Mesothelial cell of epicardium (in vitro differentiated cells): ENCODE measurements at places on chromosomes 1 and 21.

DNA sequence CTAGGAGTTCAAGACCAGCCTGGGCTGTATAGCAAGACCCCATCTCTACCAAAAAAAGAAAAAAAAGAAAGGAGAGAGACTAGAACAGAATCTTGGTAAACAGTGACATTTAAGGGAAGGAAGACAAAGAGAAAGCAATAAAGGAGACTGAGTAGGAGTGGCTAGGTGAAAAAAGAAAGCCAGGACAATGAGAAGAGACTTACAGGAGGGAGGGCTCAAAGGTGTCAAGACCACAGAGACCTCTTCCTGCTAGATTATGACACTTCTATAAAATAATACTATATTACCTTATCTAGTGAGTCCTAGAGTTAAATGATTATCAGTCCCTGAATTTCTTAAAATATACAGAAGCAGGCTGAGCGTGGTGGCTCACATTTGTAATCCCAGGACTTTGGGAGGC lies 10.1 kb upstream of the EPRS1 start:
- DNase-seq: no peak
- H3K4me3 ChIP-seq: no peak overlapping the region
- H3K36me3 ChIP-seq: peaks cover 23% of the 10 kb centered on the region
- no peaks in the 10 kb centered on the region for H3K27me3 ChIP-seq
- no peak overlapping the region for H3K27ac ChIP-seq

- DNase-seq: no peak
- peaks cover 74% of the 10 kb centered on the region for H3K4me1 ChIP-seq
- H3K27me3 ChIP-seq: no peaks in the 10 kb centered on the region
- no peaks in the 10 kb centered on the region for H3K36me3 ChIP-seq
- H3K4me3 ChIP-seq: no peak overlapping the region
Observed at GRCh38 chr1:27521336-27521831, 31.4 kb upstream of the WASF2 start.

- no peaks in the 10 kb centered on the region for H3K27me3 ChIP-seq
- no peak overlapping the region for H3K27ac ChIP-seq
- H3K36me3 ChIP-seq: no peaks in the 10 kb centered on the region
- DNase-seq: no peak
- no peak overlapping the region for H3K4me3 ChIP-seq
Observed at GRCh38 chr1:241582921-241583321, 50.7 kb downstream of the KMO start.

DNA sequence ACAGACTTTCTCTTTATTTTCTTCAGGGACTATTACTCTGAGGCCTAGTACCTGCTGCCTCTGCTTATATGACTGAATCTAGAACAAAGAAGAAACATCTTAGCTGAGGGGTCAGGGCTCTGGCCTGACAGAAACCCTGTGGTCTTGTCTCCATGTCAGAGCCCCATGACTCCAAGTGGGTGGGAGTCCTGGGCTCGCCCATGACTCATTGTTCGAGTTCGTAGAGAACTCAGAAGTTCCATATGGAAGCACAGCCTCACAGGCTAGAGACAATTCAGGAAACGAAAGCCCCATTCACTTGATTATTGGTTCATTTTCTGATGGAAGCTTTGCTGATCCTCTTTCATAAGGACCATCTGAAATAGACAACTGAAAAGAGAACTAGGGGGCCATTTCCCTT lies 73.2 kb downstream of the CD58 start:
- DNase-seq: no peak
- peaks cover 25% of the 10 kb centered on the region for H3K4me1 ChIP-seq
- no peaks in the 10 kb centered on the region for H3K36me3 ChIP-seq
- H3K27ac ChIP-seq: no peak overlapping the region
- no peak overlapping the region for H3K4me3 ChIP-seq
- no peaks in the 10 kb centered on the region for H3K27me3 ChIP-seq

- no peak for DNase-seq
- H3K36me3 ChIP-seq: no peaks in the 10 kb centered on the region
- H3K27me3 ChIP-seq: no peaks in the 10 kb centered on the region
- no peak overlapping the region for H3K27ac ChIP-seq
Observed at GRCh38 chr1:241895013-241895412, 47.0 kb downstream of the EXO1 start.

GRCh38 chr1:242828199-242828598 lies 303.7 kb upstream of the PLD5 start:
- no peaks in the 10 kb centered on the region for H3K36me3 ChIP-seq
- H3K4me3 ChIP-seq: no peak overlapping the region
- no peak for DNase-seq
- no peak overlapping the region for H3K27ac ChIP-seq

- H3K36me3 ChIP-seq: peaks cover 5% of the 10 kb centered on the region
- DNase-seq: no peak
- peaks cover 24% of the 10 kb centered on the region for H3K4me1 ChIP-seq
- peak overlapping the region; percentile 82 for H3K27ac ChIP-seq
- no peaks in the 10 kb centered on the region for H3K27me3 ChIP-seq
- H3K4me3 ChIP-seq: no peak overlapping the region
Observed at GRCh38 chr1:94729267-94729666, 90.9 kb upstream of the SLC44A3 start.

DNA sequence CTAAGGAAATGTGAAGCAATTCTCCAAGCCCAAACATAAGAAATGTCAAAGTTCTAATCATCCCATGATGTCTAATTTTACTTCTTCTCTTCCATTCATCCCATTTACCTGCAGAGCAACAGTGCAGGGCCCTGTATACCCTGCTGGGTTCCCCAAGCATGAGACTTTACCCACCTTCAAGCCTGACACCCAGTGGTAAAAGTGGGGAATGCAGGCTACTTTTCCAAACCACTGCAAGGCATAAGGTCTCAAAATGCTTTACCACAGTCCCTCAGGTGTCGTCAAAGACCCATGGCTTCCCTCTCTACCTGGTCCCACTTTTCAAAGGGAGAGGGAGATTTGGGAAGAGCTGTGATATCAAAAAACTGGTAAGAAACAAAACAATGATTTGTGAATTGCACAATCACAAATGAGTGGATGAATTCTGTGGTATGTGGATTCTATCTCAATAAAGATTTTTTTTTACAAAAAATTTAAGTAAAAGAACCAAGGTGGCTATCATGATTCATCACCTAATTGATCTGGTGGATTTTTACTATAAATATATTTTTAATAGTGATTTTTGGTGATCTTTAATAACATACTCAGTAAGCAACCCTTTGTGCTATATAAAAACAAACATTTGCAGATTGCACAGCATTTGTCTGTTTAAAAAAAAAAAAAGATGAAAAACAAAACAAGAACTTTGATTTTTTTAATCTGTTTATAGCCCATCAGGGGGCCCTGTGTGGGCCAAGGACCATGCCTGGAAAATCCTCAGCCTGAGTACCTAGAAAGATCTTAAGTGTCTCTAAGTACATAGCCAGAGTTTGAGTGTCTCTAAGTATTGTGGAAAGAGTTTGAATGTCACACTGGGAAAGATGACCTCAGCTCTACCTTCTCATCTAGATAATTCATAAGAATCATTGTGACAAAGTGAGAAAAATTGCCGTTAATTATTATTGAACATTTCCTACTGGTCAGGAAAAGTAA lies 73.1 kb upstream of the GJB5 start:
- no peak for DNase-seq
- H3K4me3 ChIP-seq: no peak overlapping the region
- H3K36me3 ChIP-seq: no peaks in the 10 kb centered on the region
- peaks cover 15% of the 10 kb centered on the region for H3K27me3 ChIP-seq

DNA sequence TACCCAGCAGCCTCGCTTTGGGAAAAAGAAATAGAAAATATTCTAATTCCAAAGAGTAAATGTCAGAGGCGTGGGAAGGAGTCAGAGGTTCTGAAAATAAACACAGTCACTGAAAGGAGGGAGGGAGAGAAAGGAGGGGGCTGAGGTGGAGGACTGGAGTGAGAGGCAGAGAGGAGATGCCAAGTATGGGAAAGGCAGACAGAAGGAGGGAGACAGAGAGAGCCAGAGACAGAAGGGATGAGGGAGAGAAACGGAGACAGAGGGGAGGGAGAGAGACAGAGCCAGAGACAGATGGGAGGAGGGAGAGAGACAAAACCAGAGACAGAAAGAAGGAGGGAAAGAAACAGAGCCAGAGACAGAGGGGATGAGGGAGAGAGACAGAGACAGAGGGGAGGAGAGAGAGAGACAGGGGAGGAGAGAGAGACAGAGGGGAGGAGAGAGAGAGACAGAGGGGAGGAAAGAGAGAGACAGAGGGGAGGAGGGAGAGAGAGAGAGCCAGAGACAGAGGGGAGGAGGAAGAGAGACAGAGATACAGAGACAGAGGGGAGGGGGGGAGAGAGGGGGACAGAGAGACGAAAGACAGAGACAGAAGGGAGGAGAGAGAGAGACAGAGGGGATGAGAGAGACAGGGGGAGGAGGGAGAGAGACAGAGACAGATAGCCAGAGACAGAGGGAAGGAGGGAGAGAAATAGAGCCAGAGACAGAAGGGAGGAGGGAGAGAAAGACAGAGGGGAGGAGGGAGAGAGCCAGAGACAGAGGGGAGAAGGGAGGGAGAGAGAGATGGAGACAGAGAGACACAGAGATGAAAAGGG lies 525.5 kb downstream of the MATN1 start:
- no peak for DNase-seq
- H3K36me3 ChIP-seq: no peaks in the 10 kb centered on the region
- H3K4me3 ChIP-seq: no peak overlapping the region
- H3K4me1 ChIP-seq: no peaks in the 10 kb centered on the region
- H3K27me3 ChIP-seq: peaks cover 37% of the 10 kb centered on the region
- H3K27ac ChIP-seq: no peak overlapping the region

DNA sequence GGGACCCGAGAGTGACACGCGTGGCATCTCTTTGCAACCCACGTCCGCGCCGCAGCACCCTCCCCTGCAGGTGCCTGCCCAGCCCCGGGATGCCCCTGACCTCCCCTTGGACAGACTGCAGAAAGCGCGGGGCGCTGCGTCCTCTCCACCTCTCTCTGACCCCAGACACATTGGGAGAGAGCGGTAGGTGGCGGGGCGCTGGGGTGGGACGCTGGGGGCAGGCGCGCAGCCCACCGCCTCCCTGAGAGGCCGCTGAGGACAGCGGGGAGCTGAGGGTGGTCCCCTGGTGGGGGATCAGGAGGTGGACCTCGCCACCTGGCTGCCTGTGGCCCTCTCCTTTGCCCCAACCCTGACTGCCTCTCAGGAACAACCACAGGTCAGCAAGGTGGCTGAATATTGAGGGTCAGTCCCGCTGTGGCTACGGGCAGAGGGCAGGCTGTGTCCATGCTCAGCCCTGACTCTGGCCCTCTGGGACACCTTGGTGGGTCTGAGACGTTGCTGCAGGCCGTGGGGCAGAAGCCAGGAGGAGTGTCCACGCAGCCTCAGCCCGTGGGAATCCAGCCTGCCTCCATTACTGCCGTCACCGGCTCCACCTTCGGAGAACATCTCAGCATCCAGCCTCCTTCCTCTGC lies 761 bp upstream of the UBE2J2 start:
- H3K4me3 ChIP-seq: peak overlapping the region; percentile 72

DNA sequence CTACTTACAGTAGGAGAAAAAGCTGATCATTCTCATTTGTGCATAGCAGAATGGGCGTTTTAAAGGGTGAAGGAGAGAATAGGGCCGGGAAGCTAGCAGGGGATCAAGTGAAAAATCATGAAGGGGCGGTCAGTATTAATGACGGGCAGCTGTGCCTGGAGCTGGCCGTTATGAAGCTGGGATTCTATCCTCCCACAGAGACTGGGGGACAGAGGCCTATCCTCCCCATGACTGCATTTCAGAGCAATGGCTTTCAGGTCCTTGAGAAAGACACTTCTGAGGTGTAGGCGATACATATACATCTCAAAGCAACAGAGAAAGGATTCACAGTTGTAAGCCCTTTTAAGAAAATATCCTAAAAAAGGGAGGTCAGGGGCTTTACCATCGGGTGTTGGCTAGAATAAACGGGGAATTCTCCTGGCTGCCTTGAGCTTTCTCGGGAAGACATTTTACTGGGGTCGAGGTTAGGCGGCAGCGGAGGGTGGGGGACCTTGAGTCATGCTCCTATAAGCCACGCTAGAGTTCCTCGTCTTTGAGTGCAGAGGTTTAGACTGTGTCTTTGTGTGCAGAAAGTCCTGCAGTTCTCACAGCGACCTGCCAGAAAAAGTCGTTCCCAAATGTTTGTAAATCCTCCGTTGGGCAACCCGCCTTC lies 559 bp upstream of the MTARC2 start:
- H3K4me1 ChIP-seq: peaks cover 35% of the 10 kb centered on the region
- H3K27me3 ChIP-seq: peaks cover 4% of the 10 kb centered on the region
- H3K27ac ChIP-seq: peak overlapping the region; percentile 72
- DNase-seq: no peak
- no peaks in the 10 kb centered on the region for H3K36me3 ChIP-seq
- H3K4me3 ChIP-seq: peak overlapping the region; percentile 82

DNA sequence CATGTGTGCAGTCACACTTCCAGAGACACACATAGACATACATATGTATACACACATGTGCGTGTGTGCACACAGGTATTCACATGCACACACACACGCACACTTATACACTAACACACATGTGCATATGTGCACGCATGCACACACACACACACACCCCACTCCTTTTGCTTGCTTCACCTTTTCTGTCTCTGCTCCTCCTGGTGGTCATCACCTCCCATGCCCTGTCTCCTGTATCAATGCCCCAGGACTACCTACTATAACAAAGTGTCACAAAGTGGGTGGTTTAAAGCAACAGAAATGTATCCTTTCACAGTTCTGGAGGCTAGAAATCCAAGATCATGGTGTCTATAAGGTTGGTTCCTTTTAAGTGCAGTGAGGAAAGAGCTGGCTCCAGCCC lies 27.4 kb downstream of the ETS2 start:
- no peaks in the 10 kb centered on the region for H3K4me1 ChIP-seq
- no peaks in the 10 kb centered on the region for H3K27me3 ChIP-seq
- H3K27ac ChIP-seq: no peak overlapping the region
- H3K4me3 ChIP-seq: no peak overlapping the region
- H3K36me3 ChIP-seq: no peaks in the 10 kb centered on the region
- DNase-seq: no peak

GRCh38 chr1:20194757-20195461 lies 8.6 kb upstream of the PLA2G2C start:
- peaks cover 28% of the 10 kb centered on the region for H3K27me3 ChIP-seq
- H3K4me3 ChIP-seq: no peak overlapping the region
- H3K27ac ChIP-seq: no peak overlapping the region
- peak; percentile 71 for DNase-seq

DNA sequence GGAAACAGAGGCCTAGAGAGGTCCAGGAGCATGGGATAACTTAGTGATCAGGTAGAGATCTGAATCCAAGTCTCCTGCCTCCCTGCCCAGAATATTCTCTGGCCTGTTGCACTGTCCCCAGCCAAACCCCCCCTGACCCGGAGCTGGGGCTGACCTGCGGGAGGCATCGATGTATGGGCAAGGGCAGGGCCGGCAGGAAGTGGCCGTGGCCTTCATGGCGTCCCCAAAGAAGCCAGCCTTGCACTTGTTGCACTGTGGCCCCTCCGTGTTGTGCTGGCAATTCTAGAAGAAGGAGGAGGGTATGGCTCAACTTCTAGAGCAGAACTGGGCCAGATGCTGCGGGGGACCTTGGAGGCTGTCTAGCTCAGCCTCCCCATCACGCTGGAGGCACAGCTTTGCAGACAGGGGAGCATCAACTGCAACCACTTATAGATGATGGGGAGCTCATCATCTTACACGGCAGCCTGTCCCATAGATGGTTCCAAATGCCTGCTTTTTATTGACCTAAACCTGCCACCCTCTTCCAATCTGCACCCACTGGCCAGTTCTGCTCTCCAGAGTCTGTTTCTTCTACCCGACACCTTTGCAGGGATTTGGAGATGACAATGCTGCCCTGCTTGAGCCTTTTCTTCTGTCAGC lies 58.2 kb downstream of the HSPG2 start:
- H3K4me1 ChIP-seq: no peaks in the 10 kb centered on the region
- DNase-seq: no peak
- H3K4me3 ChIP-seq: no peak overlapping the region
- H3K27me3 ChIP-seq: no peaks in the 10 kb centered on the region

GRCh38 chr1:80251171-80251570 lies 1244.6 kb upstream of the ADGRL4 start:
- H3K27ac ChIP-seq: no peak overlapping the region
- peaks cover 4% of the 10 kb centered on the region for H3K36me3 ChIP-seq
- H3K27me3 ChIP-seq: no peaks in the 10 kb centered on the region
- no peak overlapping the region for H3K4me3 ChIP-seq
- no peaks in the 10 kb centered on the region for H3K4me1 ChIP-seq
